Vein endothelial cell (primary cell): ENCODE measurements at places on chromosomes 6 and 20. TPM values are rescaled to one million over a fixed set of nuclear protein-coding genes. Genes with fewer than 3 reads are reported as not detected.

Gene GPR63
- total RNA-seq, result 0.19 TPM in 1 of 2 replicates, not detected in the other

Gene PRRT1
- not detected in 2 replicates for total RNA-seq

Gene NKX2-4
- total RNA-seq, result not detected in 2 replicates

Gene CD109
- total RNA-seq, result 36.3 and 77.2 TPM in 2 replicates

Gene CLPSL2
- not detected in 2 replicates for total RNA-seq

Gene TSBP1
- total RNA-seq, result not detected in 2 replicates

Gene LGSN
- not detected in 2 replicates for total RNA-seq

Gene PPP1R3D
- total RNA-seq, result 7.5 and 8.9 TPM in 2 replicates

Gene KCNG1
- 2.0 and 2.5 TPM in 2 replicates for total RNA-seq

Gene NMBR
- total RNA-seq, result under 0.01 TPM in 1 of 2 replicates, not detected in the other

Gene SEL1L2
- total RNA-seq, result not detected in 2 replicates

Gene RNF182
- total RNA-seq, result 4.3 and 8.2 TPM in 2 replicates

Gene SPATS1
- not detected in 2 replicates for total RNA-seq

Gene EFCAB8
- total RNA-seq, result under 0.01 TPM in 2 replicates

Gene SMLR1
- not detected in 2 replicates for total RNA-seq

Gene CYP21A2
- total RNA-seq, result under 0.01 TPM in 1 of 2 replicates, not detected in the other

Gene RNF144B
- 75.1 and 108 TPM in 2 replicates for total RNA-seq

Gene FNDC11
- 1.3 and 1.8 TPM in 2 replicates for total RNA-seq

Gene MMP24
- total RNA-seq, result 0.76 and 0.98 TPM in 2 replicates

Gene MOCS3
- 9.5 TPM in 2 replicates for total RNA-seq

Gene MUC21
- not detected in 2 replicates for total RNA-seq

Gene SYNDIG1
- total RNA-seq, result not detected in 2 replicates

Gene KCNK5
- not detected in 2 replicates for total RNA-seq

Gene MBOAT1
- 2.3 and 3.3 TPM in 2 replicates for total RNA-seq
